ENCODE measurements at places on chromosomes 2 and 18.
A peak's percentile ranks its signal among the peaks of the same experiment; 100 is the strongest.

- no peak for DNase-seq
These were observed 2.4 kb upstream of the ARHGEF4 start for GRCh38 chr2:130834091-130834930.

GRCh38 chr18:8797206-8797605 is 91.8 kb downstream of the MTCL1 start:
- no peak for DNase-seq

DNA sequence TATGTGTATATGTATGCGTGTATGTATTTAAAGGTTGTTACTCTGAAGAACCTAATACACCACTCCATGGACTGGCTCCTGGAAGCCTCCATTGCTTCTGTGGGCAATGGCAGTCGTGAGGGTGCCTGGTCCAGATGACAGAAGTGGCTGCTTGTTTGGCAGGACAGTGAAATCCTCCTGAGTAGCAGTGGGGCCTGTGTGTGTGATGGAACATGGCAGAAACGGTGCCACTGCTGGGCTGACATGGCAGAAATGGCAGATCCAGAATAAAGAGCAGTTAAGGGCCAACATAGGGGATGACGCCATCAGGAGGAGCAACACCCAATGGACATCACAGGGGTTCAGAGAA is 6.1 kb upstream of the CPLX4 start:
- no peak for DNase-seq

DNA sequence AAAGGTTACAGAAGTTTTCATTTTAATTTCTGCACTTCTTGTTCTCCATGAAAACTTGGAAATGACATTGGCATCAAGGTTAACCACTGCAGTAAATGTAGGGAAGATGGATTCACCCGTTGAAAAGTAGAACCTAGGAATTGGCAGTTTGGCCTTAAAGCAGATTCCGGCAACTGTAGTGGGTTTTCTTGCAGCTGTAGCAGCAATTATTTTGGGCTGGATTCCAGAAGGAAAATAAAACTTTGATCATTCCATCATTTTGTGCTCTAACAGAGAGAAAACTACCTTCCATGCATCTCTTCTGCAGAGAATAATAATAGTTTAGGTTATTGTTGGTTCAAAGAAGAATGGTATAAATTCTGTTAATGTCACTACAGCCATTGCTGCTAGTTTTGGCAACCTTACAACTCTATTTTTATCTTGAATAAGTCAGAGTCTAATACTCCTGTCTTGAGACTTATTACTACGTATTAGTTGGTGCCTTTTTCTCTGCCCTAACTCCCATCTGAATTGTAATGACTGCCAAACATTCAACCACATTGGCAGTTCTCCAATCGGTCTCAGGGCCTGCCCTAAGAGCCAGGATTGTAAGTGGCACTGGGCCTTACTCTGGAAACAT is 178.1 kb upstream of the PIEZO2 start:
- no peak for DNase-seq

- no peak for DNase-seq
These were observed 80.2 kb upstream of the PHLPP1 start for GRCh38 chr18:62634979-62635630.

DNA sequence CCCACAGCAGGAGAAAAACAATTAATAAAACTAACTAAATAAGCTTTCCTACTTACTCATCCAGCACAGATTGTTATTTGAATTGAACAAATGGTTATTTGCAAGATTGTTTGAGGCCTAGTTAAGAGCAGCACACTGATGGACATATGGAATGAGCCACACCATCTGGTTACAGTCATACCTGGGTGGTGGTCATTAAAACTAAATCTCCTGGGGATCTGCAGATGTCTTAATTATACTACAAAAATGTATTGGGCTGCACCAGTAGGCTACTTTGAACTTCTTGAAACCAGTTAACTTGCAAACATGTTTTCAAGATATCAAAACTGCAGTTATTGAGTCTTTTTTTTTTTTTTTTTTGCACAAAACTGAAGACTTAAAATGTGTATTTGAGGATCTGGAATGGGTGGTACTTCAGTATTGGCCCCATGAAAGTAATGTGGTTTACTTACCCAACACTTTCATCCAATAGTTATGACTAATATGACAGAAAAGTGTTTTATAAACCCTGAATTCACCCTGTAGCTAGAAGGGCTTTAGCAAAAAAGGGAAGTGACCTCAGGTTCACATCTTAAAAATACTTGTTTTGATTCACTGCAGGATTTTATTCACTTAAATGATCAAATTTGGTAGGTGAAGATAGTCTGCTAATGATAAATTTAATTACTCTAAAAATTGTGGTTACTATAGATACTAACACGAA is 10.8 kb downstream of the AGFG1 start:
- DNase-seq = no peak

DNA sequence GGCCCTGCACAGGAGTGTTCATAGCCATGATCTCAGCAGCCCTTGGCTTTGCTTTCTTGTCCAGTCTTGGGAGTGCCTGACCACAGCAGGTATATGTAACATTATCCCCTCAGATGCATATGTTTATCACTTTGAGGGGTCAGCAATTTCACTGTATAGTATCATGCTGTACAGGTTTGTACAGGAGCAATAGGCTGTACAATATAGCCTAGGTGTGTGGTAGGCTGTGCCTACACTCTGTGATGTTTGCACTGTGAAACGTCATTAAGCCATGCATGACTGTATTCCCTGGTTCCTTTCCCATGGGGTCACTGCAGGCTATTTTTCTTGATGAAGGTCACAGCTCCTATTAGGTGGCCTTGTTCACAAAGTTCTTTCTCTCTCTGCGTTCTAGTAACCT is 4.7 kb upstream of the IL36G start:
- no peak for DNase-seq

- no peak for DNase-seq
These were observed 46.3 kb upstream of the ITGB6 start for GRCh38 chr2:160246356-160246755.

DNA sequence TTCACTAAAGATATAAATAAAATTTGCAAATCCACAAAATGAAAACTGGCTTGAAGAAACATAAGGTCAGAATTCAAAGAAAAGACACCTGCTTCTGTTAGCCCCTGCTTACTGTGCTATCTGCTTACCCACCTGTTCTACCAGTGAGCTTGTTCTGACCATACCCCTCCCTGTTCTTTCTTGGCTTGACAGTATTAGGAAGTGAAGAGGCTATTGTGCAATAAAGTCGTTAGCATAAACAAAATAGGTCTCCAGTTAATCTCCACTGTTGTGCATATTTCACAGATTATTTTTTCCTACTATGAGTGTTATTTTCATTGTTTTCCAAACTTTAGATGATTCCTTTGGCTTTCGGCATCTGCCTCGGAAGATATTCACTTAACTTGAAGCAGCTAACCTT is 322.1 kb downstream of the CCDC85A start:
- no peak for DNase-seq

- no peak for DNase-seq
These were observed 20.0 kb downstream of the PHLPP1 start for GRCh38 chr18:62735387-62735786.

DNA sequence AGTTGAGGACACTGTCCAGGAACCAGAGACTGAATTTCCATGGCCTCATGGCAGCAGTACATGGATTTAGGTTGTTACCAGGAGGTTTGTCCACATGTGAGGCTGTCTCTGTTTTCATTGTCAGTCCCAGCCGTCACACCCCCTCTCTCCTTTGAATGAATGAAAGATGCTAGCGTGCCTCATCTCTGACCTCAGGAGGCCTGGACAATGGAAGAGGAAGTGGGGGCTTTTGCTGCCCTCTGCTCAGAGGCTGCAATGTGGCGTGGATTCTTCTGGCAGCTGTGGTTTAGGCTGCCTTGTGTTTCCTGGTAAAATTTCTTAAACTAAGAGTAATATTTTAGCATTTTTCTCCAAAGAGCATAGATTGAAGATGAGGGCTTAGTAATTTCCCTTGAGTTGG is 47.5 kb downstream of the RAB31 start:
- no peak for DNase-seq

GRCh38 chr2:227370791-227371312 is 8.3 kb downstream of the TM4SF20 start:
- DNase-seq = no peak

- DNase-seq = no peak
These were observed 63.2 kb upstream of the ACAA2 start for GRCh38 chr18:49876536-49876935.

DNA sequence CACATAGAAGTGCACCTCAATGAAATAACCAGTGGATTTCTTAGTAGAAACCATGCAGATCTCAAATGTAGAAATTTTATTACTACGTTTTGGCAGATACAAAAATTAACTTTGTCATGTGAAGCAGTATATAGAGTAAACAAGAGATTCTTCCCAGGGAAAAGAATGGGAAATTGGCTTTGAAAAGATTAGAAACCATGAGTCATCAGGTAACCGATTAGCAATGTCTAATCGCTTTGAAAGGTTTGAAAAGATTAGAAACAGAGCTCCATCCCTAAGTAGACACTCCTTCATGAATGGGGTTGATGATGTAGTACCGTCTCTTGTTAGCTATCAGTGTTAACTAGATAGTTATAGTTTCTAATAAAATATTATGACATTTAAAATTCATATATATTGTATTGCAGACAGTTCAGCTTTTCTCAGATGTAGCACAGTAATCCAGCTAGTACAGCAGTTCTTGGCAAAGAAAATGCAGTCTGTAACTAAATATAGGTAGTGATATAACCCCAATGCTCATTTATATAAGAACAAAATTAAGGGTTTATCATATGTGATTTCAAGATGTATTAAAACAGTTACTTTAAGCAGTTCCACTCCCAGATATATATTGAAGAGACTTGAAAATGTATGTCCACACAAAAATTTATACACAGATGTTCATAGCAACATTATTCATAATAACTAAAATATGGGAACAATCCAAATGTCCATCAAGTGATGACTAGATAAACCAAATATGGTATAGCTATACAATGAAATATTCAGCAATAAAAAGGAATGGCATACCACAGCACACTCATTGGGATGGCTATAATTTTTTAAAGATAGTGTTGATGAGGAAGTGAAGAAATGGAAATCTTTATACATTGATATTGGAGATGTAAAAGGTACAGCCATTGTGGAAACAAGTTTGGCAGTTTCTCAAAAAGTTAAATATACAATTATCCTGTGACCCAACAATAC is 113.9 kb downstream of the PTPN4 start:
- no peak for DNase-seq

- DNase-seq = no peak
These were observed 8.7 kb downstream of the CEP68 start for GRCh38 chr2:65064728-65065552.

GRCh38 chr2:182165202-182165601 is 179.5 kb downstream of the PPP1R1C start:
- no peak for DNase-seq

DNA sequence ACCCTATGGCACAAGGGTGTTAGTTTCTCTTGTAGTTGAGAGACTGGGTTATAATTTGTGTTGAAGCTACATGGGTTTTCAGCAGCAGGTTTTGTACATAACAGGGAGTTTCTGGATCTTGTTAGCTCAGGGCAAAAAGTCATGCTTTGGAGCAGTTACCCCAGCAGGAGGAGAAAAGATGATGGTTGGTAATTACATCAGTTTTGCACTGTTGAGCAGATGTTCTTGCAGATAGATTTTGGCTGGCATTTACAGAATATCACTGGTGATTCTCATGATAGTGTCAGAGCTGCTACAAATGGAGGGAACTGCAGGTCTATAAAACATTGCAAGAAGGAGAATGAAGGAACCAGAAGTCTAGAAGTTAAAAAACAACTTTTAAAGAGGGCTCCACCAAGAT is 215.2 kb upstream of the ATP5MC3 start:
- DNase-seq = no peak

- no peak for DNase-seq
These were observed 373.6 kb downstream of the MBD2 start for GRCh38 chr18:53850902-53851301.

DNA sequence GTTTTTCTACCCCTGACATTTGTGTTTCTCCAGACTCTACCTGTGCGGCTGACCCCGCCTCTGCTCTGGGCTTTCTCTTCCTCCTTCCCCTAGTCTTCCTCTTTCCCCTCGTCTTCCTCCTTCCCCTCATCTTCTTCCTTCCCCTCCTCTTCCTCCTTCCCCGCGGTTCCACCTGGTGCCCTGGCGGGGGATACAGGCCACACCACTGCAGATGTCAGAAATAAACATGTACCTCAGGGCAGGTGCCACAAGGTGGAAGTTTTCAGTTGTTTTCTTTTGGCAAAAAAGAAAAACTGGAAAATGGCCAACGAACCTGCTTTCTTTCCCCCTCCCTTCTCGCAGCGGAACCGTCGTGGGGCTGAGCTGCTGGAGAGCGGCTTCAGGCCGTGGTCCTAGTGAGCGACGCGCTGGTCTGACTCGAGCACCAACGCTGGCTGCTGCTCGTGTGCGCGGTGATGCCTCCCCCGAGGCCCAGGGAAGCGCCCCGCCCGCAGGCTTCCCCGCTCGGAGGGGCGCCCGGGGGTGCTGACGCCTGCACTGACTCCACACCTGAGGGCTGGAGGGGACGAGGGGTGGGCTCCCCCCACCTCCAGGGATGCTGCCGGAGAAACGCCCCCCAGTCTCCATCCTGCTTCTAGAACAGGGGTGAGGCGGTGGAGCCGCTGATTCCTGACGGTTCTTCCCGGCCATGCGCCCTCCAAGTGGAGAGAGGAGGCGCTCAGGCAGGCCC is 83.7 kb upstream of the ZNF516 start:
- DNase-seq = no peak

GRCh38 chr2:234967870-234968208 is 16.0 kb downstream of the SH3BP4 start:
- no peak for DNase-seq

DNA sequence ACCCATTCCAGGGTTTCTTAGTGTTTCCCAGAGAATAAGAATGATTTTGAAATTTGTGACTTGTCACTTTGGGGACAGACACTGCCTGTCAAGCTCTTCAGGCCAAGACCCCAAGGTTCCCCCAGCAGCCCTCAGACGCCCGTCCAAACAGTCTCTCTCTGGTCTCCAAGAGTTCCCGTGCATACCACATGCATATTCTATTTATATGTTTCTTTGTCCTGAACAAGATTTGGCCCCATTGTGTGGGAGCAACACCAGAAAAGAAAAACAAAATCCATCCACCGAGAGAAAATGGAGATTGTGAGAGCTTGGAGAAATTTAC is 52.2 kb upstream of the CTAGE1 start:
- DNase-seq = no peak

DNA sequence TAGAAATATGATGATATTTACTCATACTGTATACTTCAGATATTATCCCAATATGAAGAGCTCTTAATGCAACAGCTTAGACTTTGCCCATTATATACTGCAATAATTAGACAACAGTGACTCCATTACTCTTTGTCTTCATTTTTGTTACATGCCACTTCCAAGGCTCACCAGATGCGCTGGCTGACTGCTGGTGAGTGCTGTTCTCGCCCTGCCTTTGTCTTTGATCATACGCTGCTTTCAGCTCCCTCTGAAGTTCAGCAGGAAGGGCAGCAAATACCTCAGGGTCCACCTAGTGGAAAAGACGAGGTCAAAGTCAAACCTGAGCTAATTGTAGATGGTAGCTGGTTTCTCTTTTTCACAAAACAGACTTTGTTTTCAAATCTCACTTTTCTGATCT is 66.3 kb downstream of the EIF5B start:
- DNase-seq = no peak

GRCh38 chr2:61327173-61327572 is 143.7 kb downstream of the USP34 start:
- DNase-seq = no peak

- peak; percentile 75 for DNase-seq
These were observed 89.5 kb downstream of the ZFP36L2 start for GRCh38 chr2:43136876-43137275.

All from activated CD8-positive, alpha-beta memory T cell treated with anti-CD3 and anti-CD28 coated beads for 1 hour (primary cell).